ENCODE measurements at places on chromosomes 16 and 17. TPM values are rescaled to one million over a fixed set of nuclear protein-coding genes. Genes with fewer than 3 reads are reported as not detected.

PTX4 gene
- not detected for total RNA-seq

DNA sequence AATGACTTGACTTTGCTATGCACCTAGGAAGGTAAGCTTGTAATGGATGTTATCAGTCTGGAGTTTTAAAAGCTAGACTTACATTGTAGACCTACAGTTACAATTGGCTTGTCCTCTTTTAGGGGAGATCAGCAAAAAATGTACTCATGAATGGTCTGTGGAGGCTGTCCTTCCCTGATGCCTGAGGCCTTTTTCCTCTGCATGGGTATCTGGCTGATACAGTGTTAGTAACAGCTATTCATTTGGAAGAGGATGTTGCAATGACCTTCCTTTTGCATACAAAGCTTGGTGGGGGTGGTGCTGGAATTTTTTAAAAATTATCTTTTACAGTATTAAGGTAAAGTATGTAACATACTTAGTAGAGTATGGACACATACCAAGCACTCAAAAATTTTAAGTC is 525.5 kb downstream of the KIF2B start:
- no peak for DNase-seq

DNA sequence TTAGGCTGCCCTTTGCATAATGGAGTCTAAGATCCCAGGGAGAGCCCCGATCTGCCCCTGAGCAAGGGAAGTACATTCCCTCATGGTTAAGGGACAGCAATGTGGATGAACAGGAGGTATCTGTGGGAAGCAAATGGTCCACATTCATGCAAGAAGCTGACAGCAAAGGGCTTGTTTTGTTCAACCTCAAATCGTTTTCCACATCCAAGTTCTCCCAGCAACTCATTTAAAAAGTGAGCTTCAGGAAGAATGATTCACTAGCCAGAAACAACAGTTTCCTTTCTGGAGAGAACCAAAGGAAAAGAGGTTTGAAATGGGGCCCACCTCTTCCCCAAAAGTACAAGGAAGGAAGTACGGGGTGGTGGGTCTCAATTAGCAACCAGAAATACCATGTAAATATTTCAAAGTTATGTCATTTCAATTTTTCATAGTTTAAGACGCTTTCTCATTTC is 9.4 kb downstream of the HSPB9 start:
- no peak for DNase-seq

- DNase-seq, result no peak
Observed at GRCh38 chr17:82226146-82226808, 2.6 kb upstream of the SLC16A3 start.

GRCh38 chr16:88759245-88759975 is 25.6 kb downstream of the PIEZO1 start:
- DNase-seq, result no peak

DNA sequence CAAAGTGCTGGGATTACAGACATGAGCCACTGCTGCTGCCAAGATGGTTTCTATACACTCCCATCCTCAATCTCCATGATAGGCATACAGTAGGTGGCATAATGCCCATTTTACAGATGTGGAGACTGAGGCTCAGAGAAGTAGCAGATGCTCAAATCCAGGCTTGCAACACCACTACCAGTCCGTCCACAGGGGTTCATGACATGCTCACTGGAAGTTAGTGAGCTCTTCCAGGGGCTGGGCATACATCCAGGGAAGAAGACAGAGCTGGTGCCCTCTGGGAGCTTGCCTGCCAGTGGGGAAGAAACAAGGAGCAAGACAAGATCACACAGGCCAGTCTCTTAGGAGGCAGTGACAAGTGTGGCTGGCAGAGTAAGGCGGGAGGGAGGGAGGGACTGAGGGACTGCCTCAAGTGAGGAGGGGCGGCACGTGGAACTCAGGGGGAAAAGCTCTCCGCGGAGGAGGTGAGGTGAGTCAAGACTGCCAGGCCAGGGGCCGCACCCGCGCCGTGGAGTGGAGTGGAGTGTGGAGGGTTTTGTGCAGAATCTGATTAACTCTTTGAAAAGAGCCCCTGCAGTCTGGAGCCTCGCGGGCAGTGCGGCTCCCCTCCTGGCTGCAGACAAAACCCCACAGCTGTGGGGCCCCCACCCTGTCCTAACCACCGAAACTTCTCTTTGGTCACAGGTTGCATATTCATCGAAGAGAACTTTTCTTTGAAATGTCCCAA is 27.9 kb downstream of the SREBF1 start:
- no peak for DNase-seq

DNA sequence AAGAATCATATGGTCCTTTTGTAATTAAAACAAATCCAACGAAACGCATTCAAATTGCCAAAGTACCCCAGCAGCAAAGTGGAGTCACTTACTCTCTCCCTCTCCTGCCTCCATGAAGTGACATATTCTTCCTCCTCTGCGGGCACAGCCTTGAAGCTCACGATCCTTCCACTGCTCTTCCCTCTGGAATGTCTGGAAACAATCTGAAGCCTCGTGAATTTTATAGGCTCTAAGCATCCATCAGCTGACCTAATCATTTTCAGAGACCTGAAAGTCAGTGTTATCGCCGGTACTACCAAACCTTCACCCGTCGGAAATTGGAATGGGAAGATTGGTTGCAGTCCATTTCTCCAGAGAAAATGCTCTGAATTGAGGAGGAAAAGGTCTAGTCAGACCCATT is 134.5 kb upstream of the FOXF1 start:
- DNase-seq, result no peak
